ENCODE measurements at places on chromosomes 6 and 20.

DNA sequence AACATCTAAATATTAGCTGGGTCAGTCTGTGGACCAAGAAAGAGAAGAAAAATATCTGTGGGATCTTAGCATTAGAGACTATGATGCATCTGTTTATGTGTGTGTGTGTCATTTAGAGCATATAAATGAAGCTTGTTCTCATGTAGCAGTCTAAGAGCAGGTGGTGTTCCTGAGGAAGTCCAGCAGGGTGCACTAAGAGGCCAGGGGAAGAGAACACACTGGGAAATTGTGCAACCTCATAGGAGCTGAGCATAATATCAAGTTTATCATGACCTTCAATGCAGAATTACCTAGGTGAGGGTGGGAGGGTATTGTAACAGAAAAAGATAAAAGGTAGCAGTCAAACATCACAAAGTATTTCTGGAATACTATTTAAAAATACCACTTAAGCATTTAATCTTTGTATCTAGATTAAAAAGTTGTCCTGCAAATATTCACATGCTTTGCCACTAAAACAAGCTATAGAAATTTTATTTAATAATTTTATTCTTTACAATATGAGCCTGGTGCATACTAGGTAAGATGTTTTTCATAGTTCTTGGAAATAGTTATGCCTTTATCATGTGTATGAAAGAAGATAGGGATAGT lies 80.5 kb downstream of the SMPDL3A start:
- peak; percentile 49 for DNase-seq

DNA sequence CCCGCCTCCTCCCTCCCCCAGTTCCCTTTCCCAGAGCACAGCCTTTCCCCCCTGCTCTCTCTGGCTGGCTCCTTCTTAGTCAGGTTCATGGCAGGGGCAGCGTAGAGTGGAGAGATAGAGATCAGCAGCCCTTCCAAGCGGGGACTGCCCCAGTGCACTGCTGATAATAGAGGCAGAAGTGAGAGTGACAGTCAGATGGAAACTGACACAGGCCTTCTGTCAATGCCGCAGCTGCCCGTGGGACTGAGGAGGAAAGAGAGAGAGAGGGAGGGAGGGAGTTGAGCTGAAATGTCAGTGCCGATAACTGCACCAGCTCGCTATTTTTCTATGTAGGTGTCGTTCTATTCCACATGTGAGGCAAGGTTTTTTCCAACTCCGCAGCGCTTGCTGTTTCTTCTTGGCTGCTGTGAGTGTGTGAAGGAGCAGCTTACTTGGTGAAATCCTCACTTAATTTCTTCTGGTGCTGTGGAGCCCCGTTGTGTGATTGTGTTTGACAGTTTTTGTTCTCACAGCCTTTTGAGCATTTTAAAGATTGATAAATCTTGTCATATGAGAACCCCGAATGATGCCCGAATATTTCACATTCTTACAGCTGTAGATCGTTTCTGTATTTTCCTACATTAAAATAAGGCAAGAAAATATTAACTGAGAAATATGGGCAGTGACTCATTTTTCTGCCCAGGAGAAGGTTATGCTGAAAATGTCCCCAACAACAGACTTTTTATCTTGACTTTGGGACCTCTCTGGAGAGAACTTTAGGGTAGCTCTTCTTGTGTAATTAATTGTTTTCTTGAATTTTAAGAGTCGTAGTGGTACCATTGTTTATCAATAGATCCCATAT lies 386.4 kb upstream of the MMS22L start:
- peak; percentile 19 for DNase-seq

GRCh38 chr6:111210194-111210728 lies 123.0 kb downstream of the SLC16A10 start:
- DNase-seq, result peak; percentile 59

DNA sequence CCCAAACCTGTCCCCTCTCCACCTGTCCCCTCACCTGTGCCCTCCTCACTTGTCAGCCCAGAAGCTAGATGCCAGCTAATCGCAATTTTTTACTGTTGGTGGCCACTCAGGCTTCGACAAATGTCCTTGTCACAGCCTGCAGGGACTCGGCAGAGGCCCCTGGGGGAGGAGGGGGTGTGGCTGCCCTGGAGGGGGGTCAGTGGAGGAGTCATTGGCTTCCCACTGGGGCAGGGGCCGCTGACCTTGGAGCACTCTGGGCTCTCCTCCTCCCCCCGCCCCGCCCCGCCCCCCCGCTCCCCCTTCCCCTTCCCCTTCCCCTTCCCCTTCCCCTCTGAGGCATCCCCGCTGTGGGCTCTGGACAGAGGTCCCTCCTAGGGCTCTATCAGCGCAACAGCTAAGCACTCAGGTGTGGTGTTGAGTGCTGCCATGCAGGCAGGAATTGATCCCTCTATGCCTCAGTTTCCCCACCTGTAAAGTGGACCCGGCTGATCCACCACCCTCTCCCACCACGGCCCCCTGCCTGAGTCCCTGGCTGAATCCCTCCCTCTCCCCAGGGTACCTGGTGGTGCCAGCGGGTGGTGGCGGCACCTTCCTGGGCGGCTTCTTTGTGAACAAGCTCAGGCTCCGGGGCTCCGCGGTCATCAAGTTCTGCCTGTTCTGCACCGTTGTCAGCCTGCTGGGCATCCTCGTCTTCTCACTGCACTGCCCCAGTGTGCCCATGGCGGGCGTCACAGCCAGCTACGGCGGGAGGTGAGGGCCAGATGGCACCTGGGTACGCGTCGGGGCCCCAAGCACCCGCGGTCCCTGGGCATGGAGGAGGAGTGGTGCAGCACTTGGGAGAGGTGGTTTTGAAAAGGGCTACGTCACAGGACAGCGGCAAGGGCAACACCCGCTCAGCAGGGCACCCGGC lies 23.8 kb downstream of the SLCO4A1 start:
- DNase-seq, result no peak

- peak; percentile 32 for DNase-seq
Observed at GRCh38 chr6:41676431-41676830, 38.2 kb downstream of the MDFI start.

- DNase-seq, result peak; percentile 60
Observed at GRCh38 chr6:130890521-130890971, 63.3 kb downstream of the SMLR1 start.
